Stimulated activated CD8-positive, alpha-beta memory T cell treated with anti-CD3 and anti-CD28 coated beads, Interleukin-12 subunit alpha, Interleukin-12 subunit beta, amount 100 ng/mL, for 1 hour (primary cell): ENCODE measurements at places on chromosomes 3 and 15.

DNA sequence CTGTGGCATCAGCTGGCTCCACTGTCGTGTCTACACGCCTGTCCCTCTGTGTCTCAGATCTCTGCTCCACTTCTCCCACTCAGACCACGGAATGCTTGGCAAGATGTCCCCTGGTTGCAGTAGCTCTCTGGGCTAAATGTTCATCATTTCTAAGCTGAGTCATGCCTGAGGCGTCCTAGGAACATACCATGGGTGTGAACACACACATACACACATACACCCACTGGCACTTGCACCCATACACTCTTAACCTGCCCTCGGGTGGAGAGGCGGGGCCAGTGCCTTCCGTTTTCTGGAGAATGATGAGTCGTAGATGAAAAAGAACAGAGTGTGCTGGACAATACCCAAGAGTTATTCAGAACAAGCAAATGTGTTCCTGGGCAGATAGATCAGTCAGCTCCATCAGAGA lies 72.4 kb downstream of the SENP2 start:
- no peak for DNase-seq

DNA sequence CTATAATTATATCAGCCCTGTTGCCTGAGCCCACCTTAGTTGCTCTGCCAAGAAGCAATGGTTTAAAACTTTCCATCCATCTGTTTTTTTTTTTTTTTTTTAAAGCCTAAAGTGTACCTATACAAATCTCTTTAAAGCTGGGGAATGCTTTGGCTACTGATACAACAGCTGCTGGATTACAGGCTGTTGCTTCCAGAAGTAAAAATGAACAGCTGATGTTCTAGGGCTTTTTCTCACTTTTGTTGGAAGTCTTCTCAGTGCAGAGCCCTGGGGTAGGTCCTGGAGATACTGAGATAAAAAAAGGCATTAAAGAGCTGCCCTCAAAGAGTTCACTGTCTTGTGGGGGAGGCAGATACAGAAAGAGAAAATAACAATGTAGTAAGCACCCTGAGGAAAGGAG lies 218.1 kb downstream of the NLGN1 start:
- no peak for DNase-seq

DNA sequence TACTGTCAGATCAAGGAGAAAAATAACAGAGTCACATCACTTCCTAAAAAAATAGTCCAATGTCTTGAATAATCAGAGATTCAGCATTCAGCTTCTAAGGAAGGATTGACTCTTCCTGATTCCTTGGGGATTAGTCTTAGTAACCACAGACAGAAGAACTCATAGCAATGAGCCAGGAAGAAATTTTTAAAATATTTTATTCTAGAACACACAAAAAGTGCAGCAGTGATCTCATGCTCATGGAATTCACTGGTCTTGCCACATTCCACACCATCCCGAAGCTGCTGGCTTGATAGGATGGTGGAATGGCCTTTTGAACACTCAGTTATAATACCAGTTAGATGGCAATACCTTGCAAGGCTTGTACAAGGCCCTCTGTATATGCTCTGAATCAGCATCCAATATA lies 43.0 kb upstream of the ABI3BP start:
- no peak for DNase-seq

DNA sequence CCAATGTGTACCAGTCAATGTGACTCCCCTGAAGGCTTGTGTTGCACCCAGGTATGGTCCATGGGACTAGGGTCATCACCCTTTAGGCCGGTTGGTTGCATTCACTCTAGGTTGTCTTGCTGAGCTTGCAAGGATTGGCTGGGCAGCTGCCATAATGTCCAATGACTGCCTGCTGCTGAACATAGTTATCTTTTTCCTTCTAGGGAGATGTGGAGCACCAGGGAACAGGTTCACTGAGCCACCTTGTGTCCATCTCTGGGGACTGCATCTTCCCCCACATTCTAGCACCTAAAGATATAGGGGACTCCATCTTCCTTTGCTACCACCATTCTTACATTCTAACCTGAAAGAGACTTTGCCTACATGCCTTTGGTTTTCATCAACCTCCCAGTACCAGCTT lies 580.4 kb upstream of the TBL1XR1 start:
- no peak for DNase-seq

DNA sequence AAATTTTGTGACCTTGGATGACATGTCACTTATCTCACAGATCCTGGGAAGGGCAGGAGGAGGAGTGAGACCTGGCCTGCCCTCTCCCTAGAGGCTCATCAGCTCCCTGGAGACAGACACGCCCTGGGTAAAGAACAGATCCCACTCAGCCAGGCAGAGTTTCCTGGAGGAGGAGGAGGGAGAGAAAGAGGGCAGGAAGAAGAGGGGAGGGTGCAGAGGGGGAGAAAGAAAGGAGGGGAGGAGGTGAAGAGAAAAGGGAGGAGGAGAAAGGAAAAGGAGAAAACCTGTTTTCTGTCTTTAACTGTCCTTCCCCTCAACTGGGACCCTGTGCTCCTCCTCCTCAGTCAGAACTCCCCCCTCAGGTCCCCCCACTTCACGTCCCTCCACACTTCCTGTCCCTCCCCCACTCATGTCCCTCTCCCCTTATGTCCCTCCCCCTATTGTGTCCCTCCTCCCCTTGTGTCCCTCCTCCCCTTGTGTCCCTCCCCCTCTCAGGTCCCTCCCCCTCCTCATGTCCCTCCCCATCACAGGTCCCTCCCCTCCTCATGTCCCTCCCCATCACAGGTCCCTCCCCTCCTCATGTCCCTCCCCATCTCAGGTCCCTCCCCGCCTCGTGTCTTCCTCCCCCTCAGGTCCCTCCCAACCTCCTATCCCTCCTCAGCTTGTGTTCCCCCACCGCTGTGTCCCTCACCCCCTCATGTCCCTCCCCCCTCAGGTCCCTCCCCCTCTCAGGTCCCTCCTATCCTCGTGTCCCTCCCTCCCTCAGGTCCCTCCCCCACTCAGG lies 52.3 kb upstream of the CGNL1 start:
- no peak for DNase-seq

DNA sequence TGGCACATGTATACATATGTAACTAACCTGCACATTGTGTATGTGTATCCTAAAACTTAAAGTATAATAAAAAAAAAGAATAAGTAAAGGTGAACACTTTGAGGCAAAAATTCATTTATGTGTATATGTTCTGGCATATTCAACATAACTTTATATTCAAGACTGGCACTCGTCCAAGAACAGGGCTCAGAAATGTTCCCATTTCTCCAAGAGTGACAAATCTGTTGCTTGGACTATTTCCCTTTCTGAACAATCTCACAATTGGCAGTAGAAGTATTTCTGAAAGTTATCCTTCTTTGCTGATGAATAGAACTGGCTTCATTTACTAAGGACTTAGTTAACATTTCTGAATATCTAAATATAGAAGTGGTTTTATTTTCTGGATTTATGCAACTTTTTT lies 212.8 kb downstream of the ADAMTSL3 start:
- DNase-seq: no peak

GRCh38 chr3:87920549-87920948 lies 138.3 kb downstream of the CGGBP1 start:
- DNase-seq: no peak

DNA sequence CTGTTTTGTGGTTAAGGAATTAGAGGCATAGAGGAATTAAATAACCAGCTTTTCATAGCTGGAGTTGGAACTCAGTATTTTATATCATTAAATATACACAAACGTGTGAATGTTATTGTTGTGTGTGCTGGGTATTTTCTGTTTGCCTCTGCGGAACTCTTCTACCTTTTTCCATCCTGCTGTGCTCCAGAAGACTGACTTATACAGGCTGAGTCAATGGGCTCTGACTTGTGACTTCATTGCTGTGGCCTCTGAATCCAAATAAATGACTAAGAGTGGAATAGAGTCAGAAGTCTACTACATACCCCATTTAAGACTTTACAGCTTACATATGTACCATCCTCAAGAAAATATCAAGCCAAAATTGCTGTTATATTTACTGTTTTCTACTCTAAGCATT lies 17.6 kb downstream of the ARIH1 start:
- DNase-seq: no peak

- DNase-seq: no peak
These were observed 69.4 kb downstream of the AAGAB start for GRCh38 chr15:67185051-67185450.

DNA sequence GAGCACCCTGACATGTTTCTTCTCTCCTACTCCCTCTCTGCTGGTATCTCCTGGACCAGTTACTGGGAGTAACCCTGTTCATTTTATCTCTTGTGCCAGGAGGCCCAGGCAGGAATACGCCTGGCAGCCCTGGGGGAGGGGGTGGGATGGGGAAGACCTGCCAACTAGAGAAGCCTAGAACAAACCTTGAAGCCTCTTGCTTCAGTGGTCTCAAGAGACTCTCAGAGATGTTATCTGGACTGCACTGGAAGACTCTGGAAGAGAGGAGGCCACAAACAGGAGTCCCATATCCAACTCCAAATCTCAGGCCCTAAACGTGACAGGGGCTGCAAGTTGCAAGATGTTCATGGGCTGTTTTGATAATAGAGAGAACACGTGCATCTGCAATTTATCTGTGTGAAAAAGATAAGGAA lies at the start of gene EPB42:
Gene EPB42, minus strand, starts transcription at position 28 of the 413 bp plus-strand sequence. CDS start 193 bp downstream, outside the sequence.
- DNase-seq: no peak

GRCh38 chr3:78312851-78313250 lies 1273.0 kb downstream of the ROBO2 start:
- DNase-seq: no peak

GRCh38 chr3:57986261-57986660 lies 22.0 kb upstream of the FLNB start:
- DNase-seq: no peak

GRCh38 chr15:67134871-67135492 lies 69.6 kb downstream of the SMAD3 start:
- DNase-seq: no peak

- DNase-seq: no peak
These were observed 18.9 kb downstream of the PTPN23 start for GRCh38 chr3:47399531-47400270.

- no peak for DNase-seq
These were observed 901 bp upstream of the MANF start for GRCh38 chr3:51384055-51384725.

DNA sequence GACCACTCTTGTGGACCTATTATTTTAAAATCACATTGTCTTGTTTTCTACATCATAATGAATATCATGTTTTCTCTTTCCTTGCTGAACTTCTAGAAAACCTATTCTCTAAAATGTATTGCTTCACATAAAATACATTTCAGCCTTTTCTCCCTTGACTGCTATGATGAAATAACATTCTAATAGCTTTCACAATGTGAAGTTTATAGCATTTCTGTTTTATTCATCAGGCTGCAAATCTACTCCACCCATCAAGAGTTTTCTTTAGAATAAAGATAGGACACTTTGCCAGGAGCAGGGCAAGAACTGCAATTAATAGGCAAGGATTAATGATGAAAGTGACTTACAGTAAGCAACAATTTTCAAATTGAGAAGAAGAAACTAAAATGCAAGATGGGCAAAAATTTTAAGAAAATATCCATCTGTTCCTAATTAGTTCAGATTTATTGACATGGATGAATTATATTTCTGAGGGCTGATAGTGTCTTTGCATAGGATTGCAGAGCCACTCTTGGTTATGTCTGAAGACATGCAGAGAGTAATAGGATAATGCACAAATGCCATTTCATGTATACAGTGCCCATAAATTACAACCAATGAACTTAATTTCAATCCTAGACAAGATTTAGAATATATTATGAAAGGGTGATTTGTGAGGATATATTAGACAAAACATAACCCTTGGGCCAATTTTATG lies 21.7 kb downstream of the LEKR1 start:
- DNase-seq: no peak

DNA sequence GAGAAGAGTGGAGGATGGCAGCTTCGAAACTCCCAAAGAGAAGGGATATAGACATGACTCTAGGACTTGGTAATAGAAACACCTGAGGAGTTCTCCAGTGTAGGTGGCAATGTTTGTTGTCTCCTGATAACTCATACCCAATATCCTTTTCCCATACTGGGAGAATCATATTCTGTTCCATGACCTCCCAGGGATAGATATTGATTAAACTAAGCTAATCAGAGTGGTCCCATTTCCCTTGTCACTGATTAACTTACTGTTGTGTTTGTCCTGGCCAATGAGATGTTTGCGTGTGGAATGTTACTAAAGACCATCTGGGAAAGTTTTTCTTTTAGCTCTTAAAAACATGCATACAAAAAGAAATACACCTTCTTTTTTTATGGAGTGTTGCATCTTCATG lies 85.6 kb downstream of the RPL22L1 start:
- no peak for DNase-seq

DNA sequence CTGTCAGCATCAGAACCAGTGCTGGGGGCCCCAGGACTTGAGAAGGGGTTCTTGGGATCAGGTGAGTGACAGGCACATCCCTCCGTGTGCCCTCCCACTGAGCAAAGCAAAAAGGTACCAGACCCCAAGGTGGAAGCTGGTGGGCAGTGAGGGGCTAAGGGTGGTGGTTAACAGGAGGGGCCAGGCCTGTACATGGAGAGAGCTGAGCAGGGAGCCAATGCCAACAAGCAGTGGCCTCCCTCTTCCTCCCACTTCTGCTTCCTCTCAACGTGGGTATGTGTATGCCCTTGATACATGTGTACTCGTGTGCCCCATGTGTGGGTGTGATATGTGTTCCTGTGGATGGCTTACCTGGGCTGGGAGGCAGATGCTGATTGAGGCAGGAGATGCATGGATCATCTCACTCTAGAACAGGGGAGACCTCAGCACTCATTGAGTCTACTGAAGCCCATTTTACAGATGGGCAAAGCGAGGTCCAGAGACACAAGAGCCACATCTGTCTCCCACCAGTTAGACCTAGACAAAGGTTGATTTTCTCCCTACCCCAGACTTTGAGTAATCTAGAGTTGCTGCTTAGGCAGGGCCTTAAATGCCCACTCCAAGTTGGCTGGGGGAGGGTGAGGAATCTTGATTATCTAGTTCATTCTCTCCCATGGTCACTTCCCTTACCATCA lies 945 bp downstream of the VIPR1 start:
- no peak for DNase-seq

DNA sequence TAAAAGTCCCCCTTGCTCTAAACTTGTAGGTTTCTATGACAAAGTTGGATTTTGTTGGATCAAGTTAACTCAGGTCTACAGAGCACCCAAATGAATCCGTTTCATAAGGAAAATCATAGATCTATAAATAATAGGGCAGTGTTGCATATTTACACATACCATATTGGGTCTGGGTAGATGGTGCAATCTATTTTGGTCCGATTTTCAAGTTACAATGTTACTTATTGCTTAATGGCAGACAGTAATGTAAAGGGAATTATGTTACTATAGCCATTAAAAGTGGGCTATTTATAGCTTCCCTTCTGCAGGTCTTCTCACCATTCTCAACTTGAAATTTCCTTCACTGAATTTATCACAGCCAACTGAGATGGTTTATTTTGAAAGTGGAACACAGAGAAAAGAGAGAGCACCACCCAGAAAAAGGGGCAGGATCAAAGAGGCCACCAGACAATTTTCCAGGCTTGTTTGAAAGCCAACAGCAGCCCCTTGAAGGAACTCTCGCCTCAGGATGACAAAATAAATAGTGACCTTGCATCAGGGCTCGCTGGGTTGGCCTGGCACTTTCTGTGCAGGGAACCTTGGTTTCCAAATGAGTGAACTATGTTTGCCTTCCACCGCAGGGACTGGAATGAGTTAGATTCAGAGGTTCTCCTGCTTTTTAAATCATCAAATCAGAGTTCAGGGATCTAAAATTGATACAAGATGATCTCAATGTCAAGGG lies 260.2 kb upstream of the HES1 start:
- no peak for DNase-seq
